NCI-H1694 treated with DMSO at 0.1 percent for 48 hours (cell line): ENCODE measurements at places on chromosomes 6 and 20.
A peak's percentile ranks its signal among the peaks of the same experiment; 100 is the strongest.

DNA sequence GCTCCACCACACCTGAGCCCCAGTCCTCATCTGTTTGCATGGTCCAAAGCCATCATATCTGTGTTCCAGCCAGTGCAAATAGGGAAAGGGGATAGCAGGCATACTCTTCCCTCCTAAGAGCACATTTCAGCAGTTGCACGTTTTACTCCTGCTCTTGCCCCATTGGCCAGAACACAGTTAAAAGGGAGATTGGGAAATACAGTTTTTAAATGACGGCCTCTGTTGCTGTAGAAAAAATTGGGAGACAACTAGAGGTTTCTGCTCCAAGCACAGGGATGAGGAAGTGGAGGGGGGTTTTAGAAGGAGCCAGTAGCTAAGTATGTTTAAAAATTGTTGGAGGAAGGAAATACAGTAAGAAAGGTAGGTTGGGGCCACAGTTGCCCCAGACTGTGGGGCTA is 14.6 kb upstream of the STK35 start:
- DNase-seq = no peak

DNA sequence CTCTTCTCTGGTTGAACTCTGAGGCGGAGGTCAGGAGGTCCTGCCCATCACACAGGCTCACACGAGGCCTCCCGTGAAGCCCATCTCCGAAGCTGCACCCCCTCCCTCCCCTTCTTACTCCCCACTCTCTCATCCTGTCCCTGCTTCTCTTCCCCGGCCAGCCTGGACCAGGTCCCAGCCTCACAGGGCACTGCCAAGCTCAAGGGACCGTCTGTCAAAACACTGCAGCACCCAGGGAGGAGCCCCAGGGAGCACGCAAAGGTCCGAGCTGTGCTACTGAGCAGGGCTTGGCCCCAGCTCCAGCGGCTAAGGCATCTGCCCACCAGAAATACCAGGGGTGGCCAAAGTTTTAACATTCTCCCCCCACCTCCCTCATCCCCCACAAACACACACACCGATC is 70.0 kb downstream of the PSMG4 start:
- no peak for DNase-seq

- no peak for DNase-seq
Measured at GRCh38 chr20:43636429-43636828, 30.5 kb upstream of the MYBL2 start.

- no peak for DNase-seq
Measured at GRCh38 chr6:126570507-126570906, 230.6 kb downstream of the CENPW start.

DNA sequence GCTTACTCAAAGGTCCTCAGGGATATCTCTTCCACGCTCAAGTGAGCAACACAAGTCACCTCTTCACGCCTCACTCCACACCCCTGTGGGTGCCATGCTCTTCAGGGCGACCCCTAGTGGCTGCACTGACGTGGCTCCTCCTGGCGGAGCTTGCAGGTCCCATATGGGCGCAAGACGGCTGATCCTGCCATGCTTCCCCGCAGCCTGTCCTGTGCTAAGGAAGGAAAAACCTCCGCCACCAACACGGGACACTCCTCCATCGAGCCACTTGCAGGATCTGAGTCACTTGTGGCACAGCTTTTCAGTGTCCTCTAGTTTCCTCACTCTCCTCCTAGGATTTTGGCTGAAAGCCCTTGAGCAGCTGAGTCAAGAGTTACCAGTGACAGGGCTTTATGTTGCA is 90.7 kb downstream of the KHDC1L start:
- no peak for DNase-seq

- no peak for DNase-seq
Measured at GRCh38 chr6:71139249-71139648, 149.4 kb upstream of the OGFRL1 start.

DNA sequence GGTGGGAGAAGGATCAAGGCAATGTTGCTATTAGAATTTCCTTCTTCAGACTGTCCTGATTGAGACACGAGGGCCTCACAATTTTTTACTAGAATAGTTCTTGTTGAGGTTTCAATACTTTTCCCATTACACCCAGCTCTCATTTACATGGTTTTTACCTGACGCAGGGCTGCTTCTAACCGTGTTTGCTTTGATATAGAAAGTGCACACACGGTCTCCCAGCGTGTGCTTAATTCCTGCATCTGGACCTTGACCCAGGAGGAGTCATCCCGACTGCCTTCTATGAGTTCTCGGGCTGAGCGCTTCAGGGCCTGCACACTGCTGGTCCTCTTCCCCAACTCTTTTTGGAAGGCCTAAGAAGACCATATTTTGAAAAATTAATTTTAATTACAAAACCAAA is 160.2 kb downstream of the DST start:
- DNase-seq = no peak

- no peak for DNase-seq
Measured at GRCh38 chr20:54337144-54337543, 129.3 kb downstream of the PFDN4 start.

GRCh38 chr6:33885132-33886057 is 81.6 kb upstream of the MLN start:
- DNase-seq = no peak

DNA sequence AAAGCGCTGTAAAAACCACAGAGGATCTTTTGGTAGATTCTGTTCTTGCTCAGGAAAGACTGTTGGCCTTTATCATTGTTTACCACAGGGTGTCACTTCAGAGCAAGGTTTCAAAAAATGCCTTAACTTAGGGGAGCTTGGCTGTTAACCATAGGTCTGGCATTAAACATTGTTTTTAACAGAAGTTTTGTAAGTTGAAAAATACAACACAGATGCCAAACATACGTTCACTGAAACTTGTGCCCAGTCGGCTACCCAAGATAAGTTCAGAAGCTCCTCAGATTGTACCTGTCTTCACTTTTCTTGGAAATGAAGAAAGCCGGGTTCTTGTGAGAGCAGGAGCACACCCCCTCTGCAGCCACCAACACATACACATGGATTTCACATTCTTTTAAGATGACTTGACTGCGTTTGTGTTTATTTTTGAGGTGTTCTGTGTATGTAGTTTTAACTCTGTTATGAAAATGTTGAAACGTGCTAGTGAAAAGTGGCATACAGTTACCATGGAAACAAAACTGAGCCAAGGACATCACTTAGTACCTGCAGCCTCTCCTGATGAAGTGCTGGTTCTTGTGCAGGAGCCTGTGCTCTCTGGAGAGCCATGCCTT is 64.9 kb downstream of the SYCP2L start:
- peak; percentile 38 for DNase-seq

DNA sequence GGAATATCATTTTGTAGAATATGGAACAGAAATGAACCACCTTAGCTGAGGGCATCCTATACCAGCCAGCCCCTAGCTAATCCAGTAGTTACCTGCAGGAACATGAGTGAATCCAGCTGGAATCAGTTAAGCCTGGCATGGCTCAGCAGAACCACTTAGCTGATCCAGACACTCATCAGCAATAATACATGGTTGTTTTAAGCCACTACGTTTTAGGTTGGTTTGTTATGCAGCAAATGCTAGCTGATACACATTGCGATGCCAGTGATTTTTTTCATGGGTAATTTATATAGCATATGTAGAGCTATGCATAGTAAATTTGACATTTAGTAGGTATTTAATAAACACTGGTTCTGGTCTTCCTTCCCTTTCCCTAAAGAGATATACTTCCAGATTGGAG is 201.9 kb upstream of the JAG1 start:
- no peak for DNase-seq

GRCh38 chr6:149545258-149545753 is 537 bp downstream of the PPIL4 start:
- no peak for DNase-seq

DNA sequence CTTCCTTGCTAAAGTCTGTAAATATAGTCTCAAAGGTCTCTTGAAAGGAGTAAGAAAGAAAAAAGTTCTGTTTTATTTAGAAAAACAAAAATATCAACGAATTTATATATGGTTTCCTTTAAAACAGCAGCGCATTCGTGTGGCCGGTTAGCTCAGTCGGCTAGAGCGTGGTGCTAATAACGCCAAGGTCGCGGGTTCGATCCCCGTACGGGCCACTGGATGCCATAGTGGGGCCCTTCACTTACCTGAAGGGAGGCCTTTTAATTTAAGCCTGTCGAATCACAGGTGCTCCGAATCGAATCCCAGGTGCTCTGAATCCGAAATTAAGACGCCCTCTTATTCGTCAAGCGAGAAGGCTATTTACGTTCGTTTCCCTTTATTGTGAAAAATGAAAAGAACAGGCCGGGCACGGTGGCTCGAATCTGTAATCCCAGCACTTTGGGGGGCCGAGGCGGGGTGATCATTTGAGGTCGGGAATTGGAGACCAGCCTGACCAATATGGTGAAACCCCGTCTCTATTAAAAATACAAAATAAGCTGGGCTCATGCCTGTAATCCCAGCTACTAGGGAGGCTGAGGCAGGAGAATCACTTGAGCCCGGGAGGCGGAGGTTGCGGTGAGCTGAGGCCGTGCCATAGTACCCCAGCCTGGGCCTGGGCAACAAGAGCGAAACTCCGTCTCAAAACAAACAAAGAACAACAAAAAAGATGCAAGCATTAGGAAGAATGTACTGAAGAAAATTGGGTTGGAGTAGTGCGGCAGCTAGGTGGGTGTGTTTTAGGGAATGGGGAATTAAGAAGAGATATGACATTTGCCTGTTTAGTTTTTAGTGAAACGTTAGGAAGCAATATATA is 195.8 kb upstream of the ZNF184 start:
- peak; percentile 16 for DNase-seq

GRCh38 chr6:24357336-24358218 is at the start of gene DCDC2:
Gene DCDC2, minus strand, starts transcription at chr6:24358059. Its CDS starts 309 bp downstream, at chr6:24357750.
- no peak for DNase-seq
